Renal cortical epithelial cell (primary cell): ENCODE measurements at places on chromosomes 6 and 20. TPM values are rescaled to one million over a fixed set of nuclear protein-coding genes. Genes with fewer than 3 reads are reported as not detected.

DNA sequence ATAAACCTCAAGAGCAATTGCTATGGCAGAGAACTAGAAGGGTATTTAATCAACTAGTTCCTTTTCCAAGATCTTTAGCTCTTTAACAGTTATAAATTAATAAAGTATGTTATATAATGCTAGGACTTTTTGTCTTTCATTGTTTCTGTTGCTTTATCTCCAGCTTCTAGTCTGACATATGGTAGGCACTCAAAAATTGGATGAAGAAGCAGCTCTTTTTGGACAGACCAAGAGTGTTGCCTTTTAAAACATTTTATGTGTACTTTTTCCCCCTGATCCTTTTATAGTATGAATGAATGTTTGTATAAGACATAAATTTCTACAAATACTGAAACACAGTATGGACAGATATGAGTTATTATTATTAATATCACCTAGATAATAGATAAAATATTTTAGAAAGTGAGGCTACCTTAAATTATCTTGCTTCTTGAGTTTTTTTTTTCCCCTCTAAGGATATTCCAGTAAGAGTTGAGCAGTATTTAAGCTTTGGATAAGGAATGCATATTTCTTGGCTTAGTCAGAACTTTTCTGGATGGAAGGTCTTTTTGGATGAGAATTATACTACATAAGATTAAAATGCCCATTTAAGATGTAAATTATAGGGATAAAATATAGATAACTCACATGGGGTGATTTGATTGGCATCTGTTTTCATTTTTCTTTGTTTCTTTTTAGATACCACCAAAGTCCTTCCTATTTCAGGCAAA is 16.6 kb downstream of the LAMA2 start:
- peak; percentile 9 for DNase-seq

DNA sequence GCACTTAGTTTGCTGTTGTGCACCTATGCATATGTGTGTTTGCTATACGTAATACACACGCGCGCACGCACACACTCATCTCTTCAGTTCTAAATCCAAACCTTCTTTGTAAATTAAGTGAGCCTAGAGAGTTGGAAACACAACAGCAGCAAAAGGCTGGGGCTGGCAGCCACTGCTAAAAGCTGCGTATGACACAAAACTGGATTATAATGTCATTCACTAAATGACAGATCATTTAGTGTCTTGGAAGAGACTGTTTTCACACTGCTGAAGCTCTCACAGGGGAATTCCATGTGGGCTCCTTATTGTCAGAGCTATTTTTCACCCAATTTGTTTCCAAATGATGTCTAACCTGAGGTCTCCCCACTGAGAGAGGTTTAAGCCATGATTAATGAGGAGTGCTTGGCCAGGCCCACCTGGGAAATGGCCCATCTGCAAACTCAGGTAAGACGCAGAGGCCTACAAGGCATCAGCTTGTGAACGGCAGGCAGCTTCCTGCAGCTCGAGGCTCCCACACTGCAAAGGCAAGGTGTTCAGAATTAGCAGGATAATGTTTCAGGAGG is 94.2 kb downstream of the OLIG3 start:
- DNase-seq = no peak

- no peak for DNase-seq
Observed at GRCh38 chr6:77131426-77131825, 331.9 kb downstream of the HTR1B start.

- no peak for DNase-seq
Observed at GRCh38 chr6:36712816-36713215, 15.2 kb downstream of the RAB44 start.

The OVOL2 gene
- total RNA-seq = 0.15 and 2.1 TPM in 2 replicates

DNA sequence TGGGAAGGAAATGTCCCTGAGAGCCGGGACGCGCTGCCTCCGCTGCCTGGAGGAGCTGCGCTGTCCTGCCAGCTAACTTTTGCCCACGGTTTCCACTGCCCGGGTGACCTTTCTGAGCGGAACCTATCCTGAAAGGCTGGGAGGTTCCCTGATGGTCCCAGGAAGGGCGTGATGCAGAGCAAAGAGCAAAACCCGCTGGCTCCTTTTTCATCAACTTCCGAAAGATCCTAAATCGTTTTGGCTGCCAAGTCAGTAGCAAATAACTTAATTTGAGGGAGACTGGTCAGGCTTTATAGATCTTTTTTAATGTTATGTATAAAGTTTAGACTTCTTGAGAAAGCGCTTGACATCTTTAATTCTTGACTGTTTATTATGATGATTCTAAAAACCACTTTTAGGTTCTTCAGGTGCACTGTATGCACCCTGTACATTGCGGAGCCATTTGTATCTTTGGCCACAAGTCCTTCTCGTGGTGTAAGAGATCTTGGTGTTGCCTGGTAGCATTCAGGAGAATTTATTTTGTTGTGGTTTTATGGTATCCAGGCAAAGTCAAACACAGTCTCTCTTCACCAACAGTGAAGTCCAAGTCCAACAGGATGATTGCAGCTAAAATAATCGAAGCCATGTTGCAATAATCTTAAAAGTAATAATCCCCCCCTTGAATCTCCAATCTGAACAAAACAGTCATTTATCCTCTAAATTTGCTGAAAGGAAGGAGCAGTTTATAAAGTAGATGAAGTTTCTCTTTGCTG is at the start of gene SYNE1:
SYNE1 (minus strand) TSS at position 67 of the 752 bp plus-strand sequence. CDS start 9,031 bp downstream, outside the sequence.
- DNase-seq = peak; percentile 21

GRCh38 chr6:40258531-40258930 is 324.3 kb upstream of the MOCS1 start:
- no peak for DNase-seq

The MATN4 gene
- not detected in 2 replicates for total RNA-seq
